Stimulated activated CD4-positive, alpha-beta T cell treated with anti-CD3 and anti-CD28 coated beads, Interleukin-1b, Interleukin-23, amount 100 ng/mL, for 24 hours (primary cell): ENCODE measurements at places on chromosomes 6 and 20.

- DNase-seq, result no peak
Measured at GRCh38 chr6:65790666-65791065, 83.6 kb upstream of the EYS start.

- no peak for DNase-seq
Measured at GRCh38 chr6:66986940-66987339, 1279.9 kb upstream of the EYS start.

DNA sequence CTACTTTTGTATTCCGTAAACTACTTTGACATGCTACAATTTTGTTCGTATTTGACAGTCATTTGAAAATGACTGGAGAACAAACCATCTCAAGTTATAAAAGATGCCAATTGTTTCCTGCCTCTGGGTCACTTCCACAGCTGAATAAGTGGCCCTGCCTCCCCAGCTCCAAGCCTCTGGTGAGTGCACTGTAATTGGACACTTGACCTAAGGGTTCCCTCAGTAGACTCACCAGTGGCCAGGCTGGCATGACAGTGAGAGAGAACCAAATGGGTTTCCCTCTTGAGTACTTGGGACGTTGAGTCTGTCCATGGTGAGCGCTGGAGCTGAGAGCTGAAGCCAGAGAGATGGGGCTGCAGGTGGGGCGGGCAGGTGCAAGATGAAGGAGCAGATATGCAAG, 57.1 kb downstream of the SLC35D3 start:
- DNase-seq, result no peak

- no peak for DNase-seq
Measured at GRCh38 chr6:19035461-19036195, 648.5 kb downstream of the RNF144B start.

GRCh38 chr20:50425076-50425475, 85.1 kb upstream of the PTPN1 start:
- DNase-seq, result no peak

- no peak for DNase-seq
Measured at GRCh38 chr20:24585796-24586522, 116.5 kb downstream of the SYNDIG1 start.

GRCh38 chr20:56163806-56164205, 84.7 kb upstream of the MC3R start:
- no peak for DNase-seq

GRCh38 chr6:109486068-109486467, 3.0 kb upstream of the ZBTB24 start:
- no peak for DNase-seq

GRCh38 chr6:117515326-117515725, 32.9 kb downstream of the DCBLD1 start:
- DNase-seq, result no peak
